ENCODE measurements at places on chromosomes 3 and 15. TPM values are rescaled to one million over a fixed set of nuclear protein-coding genes. Genes with fewer than 3 reads are reported as not detected.
A peak's percentile ranks its signal among the peaks of the same experiment; 100 is the strongest.

DNA sequence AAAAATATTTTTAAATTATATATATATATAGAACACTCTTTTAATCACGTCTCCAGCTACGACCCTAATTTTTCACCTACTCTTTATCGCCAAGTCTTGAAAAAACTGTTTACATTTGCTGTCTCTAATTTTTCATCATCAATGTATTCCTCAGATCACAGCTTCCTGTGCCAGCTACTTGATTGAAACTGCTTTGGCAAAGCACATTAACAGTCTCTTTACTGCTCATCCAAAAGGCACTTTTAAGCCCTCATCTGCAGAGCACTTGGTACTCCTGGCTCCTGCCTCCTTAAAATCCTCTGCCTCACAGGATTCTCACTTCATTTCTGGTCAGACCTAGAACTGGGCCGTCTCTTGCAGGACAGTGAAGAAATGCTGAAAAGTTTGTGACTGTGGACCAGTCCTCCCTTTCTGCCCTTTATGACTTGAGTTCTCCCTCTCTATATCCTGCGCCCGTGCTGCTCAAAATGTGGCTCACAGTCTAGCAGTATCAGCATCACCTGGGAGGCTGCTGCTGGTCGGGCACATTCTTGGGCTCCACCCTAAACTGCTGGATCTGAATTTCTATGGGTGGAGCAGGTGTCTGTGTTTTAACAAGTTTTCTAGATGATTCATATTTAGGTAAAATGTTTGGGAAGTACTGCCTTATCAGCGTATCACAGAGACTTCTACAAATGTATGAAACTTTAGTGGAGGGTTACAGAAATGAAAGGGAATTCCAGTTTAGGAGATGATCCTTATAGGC, 196.8 kb downstream of the ADAMTSL3 start:
- no peak for DNase-seq
- no peaks in the 10 kb centered on the region for H3K27me3 ChIP-seq
- no peaks in the 10 kb centered on the region for H3K4me1 ChIP-seq
- no peak overlapping the region for H3K4me3 ChIP-seq
- no peak overlapping the region for H3K27ac ChIP-seq

GRCh38 chr15:60001610-60002527, 2.2 kb upstream of the FOXB1 start:
- no peak overlapping the region for H3K4me3 ChIP-seq
- H3K4me1 ChIP-seq, result peaks cover 33% of the 10 kb centered on the region
- H3K36me3 ChIP-seq, result no peaks in the 10 kb centered on the region

DNA sequence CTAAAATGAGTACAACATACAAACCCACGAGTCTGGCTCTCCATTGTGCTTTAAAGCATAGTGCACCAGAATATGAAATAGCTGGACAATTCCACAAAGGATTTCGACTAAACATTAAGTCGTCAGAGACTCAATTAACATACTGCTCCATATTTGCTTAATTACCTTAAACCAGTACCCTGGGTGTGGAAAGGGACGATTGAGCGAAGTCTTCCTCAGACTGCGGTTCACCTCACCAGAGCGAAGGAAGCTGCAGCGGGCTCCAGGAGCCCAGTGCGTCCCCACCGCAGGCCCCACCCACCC, 218 bp upstream of the TRPC1 start:
- no peaks in the 10 kb centered on the region for H3K36me3 ChIP-seq
- DNase-seq, result no peak
- H3K4me1 ChIP-seq, result no peaks in the 10 kb centered on the region
- H3K27me3 ChIP-seq, result no peaks in the 10 kb centered on the region

GRCh38 chr3:17481116-17481515, 261.3 kb downstream of the TBC1D5 start:
- no peaks in the 10 kb centered on the region for H3K4me1 ChIP-seq
- H3K27me3 ChIP-seq, result no peaks in the 10 kb centered on the region
- no peak overlapping the region for H3K4me3 ChIP-seq

GRCh38 chr3:6716420-6716819, 144.5 kb upstream of the GRM7 start:
- DNase-seq, result no peak
- no peaks in the 10 kb centered on the region for H3K4me1 ChIP-seq
- H3K27ac ChIP-seq, result no peak overlapping the region

GRCh38 chr15:36882487-36883131, 217.7 kb downstream of the MEIS2 start:
- H3K4me1 ChIP-seq, result peaks cover 8% of the 10 kb centered on the region
- H3K4me3 ChIP-seq, result no peak overlapping the region
- H3K36me3 ChIP-seq, result no peaks in the 10 kb centered on the region
- H3K27ac ChIP-seq, result no peak overlapping the region
- no peak for DNase-seq

- DNase-seq, result no peak
- H3K27me3 ChIP-seq, result no peaks in the 10 kb centered on the region
- no peaks in the 10 kb centered on the region for H3K36me3 ChIP-seq
- no peak overlapping the region for H3K4me3 ChIP-seq
- H3K27ac ChIP-seq, result no peak overlapping the region
Observed at GRCh38 chr15:37032091-37032775, 68.1 kb downstream of the MEIS2 start.

DNA sequence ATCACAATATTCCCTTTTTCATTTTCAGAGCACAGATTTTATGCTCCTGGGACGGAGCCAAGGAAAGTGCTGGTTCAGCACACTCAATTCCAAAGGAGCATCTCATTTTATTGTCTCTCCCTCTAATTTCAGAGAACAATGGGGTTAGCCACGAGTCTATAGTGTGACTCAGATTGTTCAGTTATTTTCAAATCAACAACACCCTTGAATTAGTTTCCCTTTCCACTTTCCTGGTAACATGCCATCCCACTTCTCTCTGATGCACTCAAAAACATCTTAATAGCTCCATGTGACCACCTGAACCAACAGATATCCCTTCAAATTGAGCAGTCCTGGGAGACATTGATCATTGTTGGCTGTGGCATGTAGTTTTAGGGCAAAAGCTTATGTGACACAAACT, 389.7 kb upstream of the MDFIC2 start:
- H3K27ac ChIP-seq, result no peak overlapping the region
- no peaks in the 10 kb centered on the region for H3K36me3 ChIP-seq

The CLDN16 gene
- 0.27 TPM for total RNA-seq

- H3K27me3 ChIP-seq, result no peaks in the 10 kb centered on the region
- peak overlapping the region; percentile 39 for H3K27ac ChIP-seq
- H3K36me3 ChIP-seq, result no peaks in the 10 kb centered on the region
- peaks cover 33% of the 10 kb centered on the region for H3K4me1 ChIP-seq
- no peak for DNase-seq
- no peak overlapping the region for H3K4me3 ChIP-seq
Observed at GRCh38 chr3:172127141-172127540, 87.8 kb downstream of the FNDC3B start.

GRCh38 chr15:98427321-98427720, 221.0 kb upstream of the IGF1R start:
- H3K27me3 ChIP-seq, result peaks cover 5% of the 10 kb centered on the region
- no peaks in the 10 kb centered on the region for H3K36me3 ChIP-seq
- no peak for DNase-seq
- no peak overlapping the region for H3K4me3 ChIP-seq
- peaks cover 3% of the 10 kb centered on the region for H3K4me1 ChIP-seq
- no peak overlapping the region for H3K27ac ChIP-seq

GRCh38 chr15:89939910-89940309, 27.2 kb upstream of the ARPIN start:
- DNase-seq, result no peak
- no peaks in the 10 kb centered on the region for H3K36me3 ChIP-seq
- no peak overlapping the region for H3K4me3 ChIP-seq
- H3K27me3 ChIP-seq, result no peaks in the 10 kb centered on the region
- no peaks in the 10 kb centered on the region for H3K4me1 ChIP-seq

DNA sequence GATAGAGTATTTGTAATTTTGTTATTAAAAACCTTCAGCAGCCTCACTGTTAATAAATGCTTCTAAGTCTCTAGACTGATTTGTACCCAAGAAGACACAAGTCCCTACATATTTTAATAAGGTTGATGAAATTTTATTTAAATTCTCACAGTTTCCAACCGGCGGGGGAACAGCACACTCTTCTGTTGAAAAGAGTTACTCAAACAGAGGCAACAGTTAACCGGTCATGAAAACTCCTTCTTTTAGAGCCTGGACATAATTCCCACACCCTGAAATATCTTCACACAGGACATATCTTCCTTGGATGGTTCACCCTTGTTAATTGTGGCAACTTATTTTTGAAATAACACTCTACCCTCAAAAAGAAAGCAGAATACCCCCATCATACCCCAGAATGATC, 278.8 kb downstream of the FOXP1 start:
- peak overlapping the region; percentile 83 for H3K27ac ChIP-seq
- no peaks in the 10 kb centered on the region for H3K36me3 ChIP-seq
- no peak overlapping the region for H3K4me3 ChIP-seq
- H3K27me3 ChIP-seq, result no peaks in the 10 kb centered on the region
- H3K4me1 ChIP-seq, result peaks cover 12% of the 10 kb centered on the region

The CLDN11 gene
- total RNA-seq, result 3.2 TPM

GRCh38 chr15:63950911-63951481, 95.3 kb downstream of the DAPK2 start:
- no peak overlapping the region for H3K4me3 ChIP-seq
- DNase-seq, result no peak
- H3K36me3 ChIP-seq, result no peaks in the 10 kb centered on the region
- H3K4me1 ChIP-seq, result peaks cover 2% of the 10 kb centered on the region

DNA sequence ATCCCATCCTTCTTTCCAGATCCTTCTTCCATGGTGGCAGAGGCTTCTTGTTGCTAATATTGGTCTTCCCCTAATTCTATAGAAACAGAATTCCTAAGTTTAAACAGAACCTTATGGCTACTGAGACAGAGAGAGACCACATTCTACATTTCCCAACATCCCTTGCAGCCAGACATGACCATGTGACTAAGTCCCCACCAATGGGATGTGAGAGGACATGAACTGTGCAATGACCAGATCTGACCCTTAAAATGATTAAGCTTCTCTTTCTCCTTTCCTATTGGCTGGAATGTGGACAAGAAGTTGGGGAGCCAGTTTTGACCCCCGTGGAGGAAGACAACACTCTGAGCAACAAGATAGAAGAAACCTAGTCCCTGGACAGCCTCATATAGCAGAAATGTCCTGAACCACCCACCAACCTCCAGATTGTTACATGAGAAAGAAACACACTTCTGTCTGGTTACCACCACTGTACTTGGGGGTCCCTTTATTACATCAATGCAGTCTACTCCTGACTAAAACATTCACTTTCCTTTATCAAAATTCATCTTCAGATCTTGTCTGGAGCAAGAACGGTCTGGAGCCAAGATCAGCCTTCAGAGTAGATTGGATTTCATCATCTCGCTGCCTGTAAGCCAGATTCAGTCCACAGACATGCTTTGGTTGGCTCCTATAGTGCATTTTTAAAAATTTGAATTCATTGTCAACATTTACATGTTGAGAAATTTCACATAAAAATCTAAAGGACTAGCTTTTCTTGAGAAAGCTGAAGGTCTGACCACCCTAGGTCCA, 183.9 kb downstream of the SHQ1 start:
- H3K36me3 ChIP-seq, result no peaks in the 10 kb centered on the region
- H3K27me3 ChIP-seq, result no peaks in the 10 kb centered on the region
- no peak for DNase-seq
- H3K27ac ChIP-seq, result no peak overlapping the region
- H3K4me3 ChIP-seq, result no peak overlapping the region

The CD86 gene
- total RNA-seq, result 0.49 TPM

The PTX3 gene
- 8.6 TPM for total RNA-seq

The TMCO5A gene
- not detected for total RNA-seq

The PCYT1A gene
- total RNA-seq, result 67.9 TPM

DNA sequence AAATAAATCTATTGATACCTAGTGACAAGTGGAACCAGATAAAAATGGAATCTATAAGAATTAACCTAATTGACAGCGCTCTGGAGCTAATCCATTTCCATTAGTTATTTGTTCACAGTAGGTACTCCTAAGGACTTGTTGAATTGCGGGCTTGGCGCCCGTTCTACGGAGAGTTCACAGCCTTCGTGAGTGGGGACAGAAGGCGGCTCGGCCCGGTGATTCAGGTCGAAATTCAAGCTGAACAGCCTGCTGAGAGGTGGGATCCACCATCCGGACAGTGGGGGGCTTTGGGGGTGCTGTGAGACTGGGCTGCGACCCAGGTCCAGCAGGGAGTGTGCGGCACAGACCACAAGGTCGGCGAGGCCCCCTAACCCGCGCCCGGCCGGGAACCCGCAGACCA, 779 bp upstream of the CTNNB1 start:
- peak overlapping the region; percentile 96 for H3K4me3 ChIP-seq
- DNase-seq, result peak; percentile 71
- no peaks in the 10 kb centered on the region for H3K36me3 ChIP-seq
- no peaks in the 10 kb centered on the region for H3K27me3 ChIP-seq
- peak overlapping the region; percentile 99 for H3K27ac ChIP-seq

DNA sequence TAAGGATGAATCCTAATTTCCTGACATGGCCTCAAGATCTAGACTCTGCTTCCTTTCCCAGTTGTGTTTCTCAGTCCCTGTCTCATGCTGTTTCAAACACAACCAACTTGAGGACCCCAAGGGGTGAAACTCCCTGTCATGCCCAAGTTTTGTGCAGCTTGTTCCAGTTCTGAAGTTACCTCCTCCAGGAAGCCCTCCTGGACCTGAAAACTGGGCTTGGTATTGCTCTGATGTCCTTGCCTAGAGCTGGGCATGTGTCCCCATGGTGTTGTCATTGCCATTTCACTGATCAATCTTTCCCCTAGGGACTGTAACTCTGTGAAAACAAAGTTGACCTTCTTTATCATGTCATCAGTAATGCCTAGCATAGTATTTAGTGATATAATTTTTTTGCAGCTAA, 6.1 kb upstream of the LMOD3 start:
- no peaks in the 10 kb centered on the region for H3K27me3 ChIP-seq
- H3K27ac ChIP-seq, result no peak overlapping the region
- no peaks in the 10 kb centered on the region for H3K36me3 ChIP-seq
- H3K4me1 ChIP-seq, result no peaks in the 10 kb centered on the region
- no peak for DNase-seq

The SPTBN5 gene
- total RNA-seq, result 2.5 TPM

DNA sequence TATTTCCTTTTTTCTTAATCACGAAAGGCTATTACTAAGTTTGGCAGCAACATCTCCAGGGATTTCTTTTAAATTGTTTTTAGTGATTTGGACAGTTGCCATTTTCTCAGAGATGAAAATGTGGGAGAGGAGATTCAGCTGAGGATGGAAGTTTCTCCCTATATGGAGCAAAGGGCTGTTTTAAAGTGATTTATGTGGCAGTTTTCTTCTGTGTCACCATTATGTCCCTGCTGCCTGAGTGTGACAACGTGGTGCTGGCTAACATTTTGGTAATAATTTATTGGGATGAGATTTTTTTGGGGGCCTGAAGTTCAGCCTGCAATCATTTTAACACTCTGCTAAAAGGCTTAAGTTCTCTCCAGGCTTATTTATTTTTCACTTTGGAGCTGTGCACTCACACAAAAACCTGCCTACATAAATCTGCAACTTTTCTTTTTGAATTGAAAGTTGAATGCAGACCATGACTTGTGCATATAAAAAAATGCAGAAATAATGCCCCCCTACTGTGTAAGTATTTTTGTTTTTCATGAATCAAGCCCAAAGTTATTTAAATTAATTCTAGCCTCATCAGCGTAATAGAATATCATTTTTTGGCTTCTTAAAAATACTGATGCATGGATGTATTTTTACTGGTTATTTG, 210.9 kb downstream of the ZIC1 start:
- H3K4me1 ChIP-seq, result no peaks in the 10 kb centered on the region
- no peak overlapping the region for H3K4me3 ChIP-seq
- no peak overlapping the region for H3K27ac ChIP-seq
- H3K27me3 ChIP-seq, result no peaks in the 10 kb centered on the region

Measured in thyroid gland (tissue), 4 donors.